Lung microvascular endothelial cell (primary cell): ENCODE measurements at places on chromosomes 6 and 20. TPM values are rescaled to one million over a fixed set of nuclear protein-coding genes. Genes with fewer than 3 reads are reported as not detected.
A peak's percentile ranks its signal among the peaks of the same experiment; 100 is the strongest.

TULP4 gene
- total RNA-seq = 53.4 and 103 TPM in 2 replicates

SLC24A3 gene
- total RNA-seq = under 0.01 TPM in 1 of 2 replicates, not detected in the other

RSPO3 gene
- total RNA-seq = not detected in 2 replicates

BEND6 gene
- 0.22 TPM in 1 of 2 replicates, not detected in the other for total RNA-seq

C4B gene
- total RNA-seq = 0.44 and 1.4 TPM in 2 replicates

ECT2L gene
- under 0.01 TPM in 1 of 2 replicates, not detected in the other for total RNA-seq

SLC17A4 gene
- not detected in 2 replicates for total RNA-seq

SLC22A16 gene
- not detected in 2 replicates for total RNA-seq

- no peak for DNase-seq
Observed at GRCh38 chr6:5712349-5713215, 294.1 kb downstream of the NRN1 start.

DNA sequence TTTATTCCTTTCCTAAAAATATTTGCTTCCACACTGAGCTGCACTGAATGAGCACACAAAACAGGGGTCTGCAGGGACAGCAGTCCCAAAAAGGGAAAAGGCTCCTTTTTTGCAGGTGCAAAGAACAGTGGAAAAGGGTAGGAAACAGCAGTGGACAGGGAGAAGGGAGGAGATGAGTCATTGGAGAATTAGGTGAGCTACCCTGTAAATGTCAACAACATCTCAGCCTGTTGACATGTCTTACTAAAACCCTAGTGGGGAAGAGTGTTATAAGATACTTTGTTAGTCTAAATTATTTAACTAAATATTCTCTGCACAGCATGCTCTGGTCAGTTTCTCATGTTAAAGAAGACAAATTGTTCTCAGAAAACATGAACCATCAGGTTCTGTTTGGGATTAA lies 151.5 kb upstream of the FBXL4 start:
- DNase-seq = no peak

DNA sequence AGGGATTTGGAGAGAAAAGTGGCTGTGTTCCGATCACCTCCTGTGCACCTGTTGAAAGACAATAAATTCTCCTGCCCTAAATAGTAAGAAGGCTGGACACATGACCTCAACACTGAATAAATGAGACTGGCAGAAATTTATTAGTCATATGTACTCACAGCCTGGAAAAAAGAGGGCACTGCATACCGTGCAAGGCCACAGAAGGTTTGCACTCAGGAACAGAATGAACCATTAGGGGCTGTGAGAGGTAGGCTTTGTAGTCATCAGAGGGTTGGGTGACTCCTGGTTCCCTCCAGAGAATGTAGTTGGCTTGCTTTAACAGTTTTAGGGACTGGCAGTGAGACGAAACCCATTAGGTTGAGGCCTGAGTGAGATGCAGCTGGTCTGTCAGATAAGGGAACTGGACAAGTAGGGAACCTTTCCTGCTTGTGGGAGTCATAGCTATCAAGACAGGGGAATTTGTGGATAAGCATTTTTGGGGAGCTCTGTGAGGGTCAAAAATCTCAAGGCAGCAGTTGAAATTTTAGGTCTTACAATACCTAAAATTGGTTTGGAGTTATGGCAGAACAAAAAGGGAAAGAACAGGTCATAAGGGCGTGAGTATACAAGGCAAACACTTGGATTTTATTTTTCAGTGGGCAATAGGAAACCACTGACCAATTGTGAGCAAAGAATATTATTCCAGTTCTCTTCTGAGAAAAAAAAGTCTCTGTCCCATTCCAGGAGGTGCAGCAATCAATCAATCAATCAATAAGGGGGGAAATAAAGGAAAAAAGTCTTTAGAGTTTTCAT lies 67.9 kb upstream of the BTN3A2 start:
- DNase-seq = no peak

DNA sequence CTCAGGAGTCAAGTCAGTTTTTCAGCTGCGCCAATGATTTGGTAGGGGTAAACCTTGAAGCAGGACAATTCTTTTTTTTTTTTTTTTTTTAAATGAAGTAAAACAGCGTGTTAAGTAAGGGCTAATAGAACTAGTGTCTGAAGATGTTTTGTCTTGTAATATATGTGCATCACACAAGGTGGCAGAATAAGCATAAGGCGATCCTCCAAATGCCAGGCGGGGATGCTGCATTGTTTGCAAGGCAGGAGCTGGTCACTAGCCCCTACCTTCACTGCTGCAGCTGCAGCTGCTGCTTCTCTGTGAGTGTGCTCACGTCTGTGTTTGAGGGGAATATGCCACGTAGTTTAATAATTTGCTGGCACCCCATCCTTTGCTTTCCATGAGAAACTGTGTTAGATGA lies 272.7 kb upstream of the MAP3K7 start:
- DNase-seq = no peak

DNA sequence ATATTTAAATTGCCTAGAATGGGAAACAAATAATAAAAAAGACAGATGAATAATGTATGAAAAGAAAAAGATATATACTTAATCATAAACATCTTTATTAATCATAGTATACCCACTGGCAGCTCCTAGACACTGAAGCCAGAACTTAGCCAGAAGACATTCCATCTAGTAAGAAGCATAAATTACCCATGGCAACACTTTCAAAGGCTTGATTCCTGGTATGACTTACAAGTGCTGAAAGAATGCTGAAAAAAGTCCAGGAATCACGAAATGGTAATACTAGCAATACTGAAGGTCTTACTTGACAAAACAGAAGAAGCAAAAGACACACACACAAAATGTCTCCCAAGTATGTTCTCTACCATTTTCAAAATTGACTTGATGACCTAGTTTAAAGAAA lies 38.0 kb downstream of the RWDD2A start:
- DNase-seq = no peak

DNA sequence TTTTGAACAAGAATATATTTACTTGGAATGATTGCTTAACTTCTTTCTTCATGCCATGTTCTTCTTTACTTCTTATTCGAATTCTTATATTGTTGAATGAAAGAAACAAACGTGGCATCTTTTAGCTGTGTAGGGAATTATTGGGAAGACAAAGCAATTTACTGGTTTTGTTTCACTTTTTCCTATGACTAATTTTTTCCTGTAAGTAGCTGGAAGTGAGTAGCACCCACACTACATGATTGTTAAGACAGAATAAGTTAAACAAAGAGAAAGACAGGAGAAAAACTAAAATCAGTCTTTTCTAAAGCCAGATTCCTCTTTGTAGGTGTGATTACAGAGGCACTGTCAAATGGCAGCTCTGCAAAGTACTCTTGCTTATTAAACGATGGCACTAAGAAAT lies 593.4 kb downstream of the EYS start:
- peak; percentile 16 for DNase-seq

DNA sequence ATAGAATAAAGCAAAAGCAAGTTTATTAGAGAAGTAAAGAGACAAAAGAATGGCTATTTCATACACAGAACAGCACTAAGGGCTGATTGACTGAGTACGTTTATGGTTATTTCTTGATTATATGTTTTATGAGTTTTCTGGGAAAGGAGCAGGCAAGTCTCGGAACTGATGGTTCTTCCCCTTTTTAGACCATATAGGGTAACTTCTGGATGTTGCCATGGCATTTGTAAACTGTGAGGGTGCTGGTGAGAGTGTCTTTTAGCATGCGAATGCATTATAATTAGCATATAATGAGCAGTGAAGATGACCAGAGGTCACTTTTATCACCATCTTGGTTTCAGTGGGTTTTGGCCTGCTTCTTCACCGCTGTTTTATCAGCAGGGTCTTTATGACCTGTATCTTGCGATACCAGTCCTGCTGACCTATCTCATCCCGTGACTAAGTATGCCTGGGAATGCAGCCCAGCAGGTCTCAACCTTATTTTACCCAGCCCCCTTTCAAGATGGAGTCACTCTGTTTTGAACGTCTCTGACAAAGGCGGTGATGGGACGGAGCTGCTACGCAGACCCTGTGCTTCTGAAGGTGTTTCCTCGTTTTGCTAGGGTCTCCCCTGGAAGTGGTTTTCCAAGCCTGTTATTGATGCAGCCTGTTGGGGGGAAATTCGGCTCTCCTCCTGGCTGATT lies 45.4 kb upstream of the BMP6 start:
- DNase-seq = no peak

DNA sequence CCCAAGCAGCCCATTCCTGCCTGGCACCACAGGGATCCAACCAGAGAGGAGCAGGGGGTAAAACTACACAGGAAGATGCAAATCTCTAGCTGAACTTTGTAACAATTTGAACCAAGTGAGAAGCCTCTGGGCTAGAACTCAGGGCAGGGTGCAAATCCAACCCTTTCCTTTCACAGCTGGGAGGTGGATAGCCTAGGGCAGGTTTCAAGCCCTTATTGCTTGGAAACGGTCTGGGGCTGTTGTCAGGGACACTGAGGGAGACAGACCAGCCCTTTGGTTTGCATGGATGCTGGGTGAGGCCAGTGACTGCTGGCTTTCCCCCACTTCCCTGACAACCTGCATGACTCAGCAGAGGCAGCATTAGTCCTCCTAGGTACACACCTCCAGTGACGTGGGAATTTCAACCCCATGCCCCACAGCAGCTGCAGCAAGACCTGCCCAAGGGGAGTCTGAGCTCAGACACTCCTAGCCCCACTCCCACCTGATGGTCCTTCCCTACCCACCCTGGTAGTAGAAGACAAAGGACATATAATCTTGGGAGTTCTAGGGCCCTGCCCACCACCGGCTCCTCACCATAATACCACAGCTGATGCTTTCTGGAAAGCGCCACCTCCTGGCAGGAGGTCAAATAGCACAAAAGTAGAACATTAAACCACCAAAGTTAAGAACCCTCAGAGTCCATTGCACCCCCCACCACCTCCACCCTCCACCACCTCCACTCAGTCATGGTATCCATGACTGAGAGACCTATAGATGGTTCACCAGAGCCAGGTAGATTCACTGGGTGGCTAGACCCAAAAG lies 797.7 kb upstream of the MAN1A1 start:
- DNase-seq = no peak

- no peak for DNase-seq
Observed at GRCh38 chr6:135285165-135285564, 104.1 kb downstream of the MYB start.

GRCh38 chr20:46485431-46485830 lies 27.9 kb downstream of the ZNF334 start:
- no peak for DNase-seq

DNA sequence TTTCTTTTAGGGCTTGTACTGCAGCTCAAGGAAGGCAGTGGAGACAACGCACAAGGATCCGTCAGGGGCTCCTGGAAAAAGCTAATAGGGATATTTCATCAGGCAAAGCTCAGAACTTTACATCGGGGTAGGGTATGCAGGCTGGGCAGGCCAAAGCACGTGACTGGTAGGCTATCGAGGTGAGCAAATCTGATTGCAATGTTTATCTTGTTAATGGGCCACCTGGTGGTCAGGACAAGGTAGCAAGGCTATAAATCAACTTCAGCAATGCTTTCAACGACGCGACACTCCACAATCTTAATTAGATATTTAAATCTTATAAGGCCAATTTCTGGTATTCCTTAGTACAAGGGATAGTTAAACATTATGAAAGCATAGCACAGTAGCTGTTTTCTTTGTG lies 1302.8 kb upstream of the EYS start:
- DNase-seq = no peak

GRCh38 chr6:138592749-138593123 lies 93.4 kb upstream of the NHSL1 start:
- no peak for DNase-seq

DNA sequence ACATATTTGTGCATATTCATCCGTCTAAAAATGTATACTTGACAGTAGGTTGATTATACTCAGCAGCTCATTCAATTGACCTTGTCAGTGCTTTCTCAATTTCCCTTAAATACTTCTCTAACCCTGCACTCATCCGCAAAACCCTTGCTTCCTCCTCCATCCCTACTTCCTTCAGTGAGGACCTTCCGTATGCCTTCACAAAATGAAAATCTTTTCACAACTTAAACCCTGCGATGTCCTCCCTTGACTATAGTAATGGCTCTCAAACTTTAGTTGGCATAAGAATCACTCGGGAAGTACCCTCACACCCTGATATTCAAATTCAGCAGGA lies 5.2 kb downstream of the MBOAT1 start:
- DNase-seq = no peak

- no peak for DNase-seq
Observed at GRCh38 chr6:118281291-118281690, 266.8 kb upstream of the PLN start.

- DNase-seq = no peak
Observed at GRCh38 chr6:70874181-70874913, 82.5 kb downstream of the B3GAT2 start.

- DNase-seq = peak; percentile 83
Observed at GRCh38 chr20:11170025-11170424, 496.2 kb upstream of the JAG1 start.

GRCh38 chr6:49342410-49342809 lies 120.6 kb downstream of the MMUT start:
- DNase-seq = no peak

GRCh38 chr20:62624325-62624690 lies 18.0 kb upstream of the SLCO4A1 start:
- no peak for DNase-seq

DNA sequence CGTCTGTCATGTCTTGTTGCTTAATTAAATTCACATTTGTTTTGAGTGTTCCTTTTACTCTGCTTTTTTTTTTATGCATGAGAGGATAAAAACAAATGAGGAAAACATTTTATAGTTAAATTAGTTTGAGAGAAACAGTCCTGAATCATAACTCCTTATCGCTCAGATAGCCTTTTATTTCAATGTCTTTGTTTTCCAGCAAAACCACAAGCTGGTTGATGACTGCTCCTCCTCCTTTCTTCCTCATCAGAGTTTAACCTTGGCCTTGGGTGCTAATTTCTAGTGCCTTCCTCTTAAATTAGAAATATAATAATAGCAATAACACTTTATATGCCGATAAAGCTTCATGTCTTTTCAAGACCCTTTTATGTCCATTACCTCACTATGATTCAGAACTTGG lies 3.1 kb downstream of the NOX3 start:
- no peak for DNase-seq

GRCh38 chr6:165219629-165220028 lies 89.8 kb downstream of the C6orf118 start:
- no peak for DNase-seq

GRCh38 chr20:5504061-5504739 lies 187.4 kb upstream of the PROKR2 start:
- DNase-seq = peak; percentile 26
